Sigmoid colon (tissue), 7 donors: ENCODE measurements at places on chromosomes 4 and X. TPM values are rescaled to one million over a fixed set of nuclear protein-coding genes. Genes with fewer than 3 reads are reported as not detected.

MRPL1 gene
- 30.0 TPM for total RNA-seq

MGAT4D gene
- total RNA-seq: not detected

FHDC1 gene
- total RNA-seq: 0.81 TPM

PPBP gene
- total RNA-seq: not detected

RGN gene
- total RNA-seq: 12.2 TPM

MAGEA9B gene
- total RNA-seq: not detected

CFI gene
- 4.3 TPM for total RNA-seq

YY2 gene
- total RNA-seq: 4.2 TPM

TNIP2 gene
- total RNA-seq: 66.7 TPM

FAM156B gene
- 15.1 TPM for total RNA-seq

WAS gene
- total RNA-seq: 4.3 TPM

SHROOM3 gene
- 6.1 TPM for total RNA-seq

LRIT3 gene
- 0.33 TPM for total RNA-seq

SMARCA1 gene
- 40.7 TPM for total RNA-seq

HMX1 gene
- total RNA-seq: not detected

SPACA5 gene
- total RNA-seq: not detected

JADE3 gene
- total RNA-seq: 7.1 TPM

RHOXF1 gene
- 2.2 TPM for total RNA-seq

KANTR gene
- total RNA-seq: 15.8 TPM

TEX11 gene
- not detected for total RNA-seq

RHOXF2 gene
- not detected for total RNA-seq

RTL3 gene
- total RNA-seq: 1.1 TPM

STATH gene
- not detected for total RNA-seq

RASGEF1B gene
- total RNA-seq: 5.0 TPM

ING2 gene
- total RNA-seq: 9.9 TPM

ZCCHC18 gene
- total RNA-seq: 2.9 TPM

KIT gene
- 31.8 TPM for total RNA-seq

FRMD7 gene
- total RNA-seq: not detected

RIPPLY1 gene
- total RNA-seq: not detected

BCORL1 gene
- 5.1 TPM for total RNA-seq

PPP1R2C gene
- total RNA-seq: not detected

HHIP gene
- 2.1 TPM for total RNA-seq

CCDC110 gene
- 5.5 TPM for total RNA-seq

ASB9 gene
- total RNA-seq: 3.0 TPM

RBM46 gene
- 2.1 TPM for total RNA-seq

HPGDS gene
- total RNA-seq: 0.54 TPM
